ENCODE measurements at places on chromosomes 7 and 10.

- peak; percentile 23 for DNase-seq
These were observed 453.1 kb downstream of the SORCS1 start for GRCh38 chr10:106711313-106711906.

- DNase-seq, result no peak
These were observed 58.6 kb upstream of the BAIAP2L1 start for GRCh38 chr7:98459529-98459928.

DNA sequence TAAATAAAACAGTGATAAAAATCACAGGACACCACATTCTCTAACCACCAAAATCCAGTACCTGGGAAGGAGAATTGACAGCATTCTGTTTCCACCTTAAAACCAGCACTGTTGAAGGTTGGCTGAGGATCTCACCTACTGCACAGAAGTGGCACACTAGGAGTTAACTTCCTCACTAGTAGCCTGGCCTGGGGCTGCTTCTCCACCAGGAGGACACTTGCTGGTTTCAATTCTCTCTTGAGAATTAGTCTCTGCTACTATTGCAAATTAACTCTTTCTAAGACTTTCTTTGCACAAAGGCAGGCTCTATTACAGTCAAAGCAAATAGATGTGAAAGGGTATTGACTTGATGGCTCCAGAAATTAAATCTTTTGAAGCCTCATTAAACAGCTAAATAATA lies 2.3 kb upstream of the CTTNBP2 start:
- DNase-seq, result no peak

DNA sequence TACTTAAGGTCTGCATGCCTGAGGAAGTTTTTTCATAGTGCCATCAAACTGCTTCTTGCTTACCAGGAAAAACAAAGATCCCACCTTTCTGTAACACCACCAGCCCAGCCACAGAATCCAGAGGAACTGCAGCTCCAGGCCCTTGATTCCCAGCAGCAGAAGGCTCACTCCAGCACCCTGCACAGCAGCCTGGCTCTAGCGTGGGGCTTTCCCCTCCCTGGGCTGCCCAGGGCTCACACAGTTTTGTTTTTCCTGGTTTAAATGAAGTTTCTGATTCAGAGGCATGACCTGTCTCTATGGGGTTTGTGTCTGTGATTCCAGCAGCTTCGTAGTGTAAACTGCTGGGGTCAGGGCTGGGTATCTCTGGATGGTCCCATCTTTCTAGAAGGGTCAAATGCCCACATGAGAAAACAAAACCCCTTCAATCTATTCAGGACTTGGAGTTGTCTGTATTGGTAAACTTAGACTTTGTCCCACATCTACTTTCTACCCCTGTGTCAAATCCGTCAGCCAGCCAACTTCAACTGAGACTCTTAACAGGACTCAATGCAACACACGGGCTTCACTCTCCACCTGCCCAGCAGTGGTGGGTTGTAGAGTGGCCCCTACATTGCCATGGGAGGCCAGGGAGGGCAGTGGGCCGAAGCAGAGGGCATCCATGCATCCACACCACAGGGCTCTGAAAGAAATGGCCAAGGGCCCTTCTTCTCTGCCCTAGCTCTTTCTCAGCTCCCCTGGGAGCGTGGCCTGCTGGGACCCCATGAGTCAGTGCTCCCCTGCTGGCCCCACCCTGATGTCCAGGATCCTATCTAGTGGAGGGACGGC lies 73.6 kb downstream of the ATXN7L1 start:
- DNase-seq, result no peak

DNA sequence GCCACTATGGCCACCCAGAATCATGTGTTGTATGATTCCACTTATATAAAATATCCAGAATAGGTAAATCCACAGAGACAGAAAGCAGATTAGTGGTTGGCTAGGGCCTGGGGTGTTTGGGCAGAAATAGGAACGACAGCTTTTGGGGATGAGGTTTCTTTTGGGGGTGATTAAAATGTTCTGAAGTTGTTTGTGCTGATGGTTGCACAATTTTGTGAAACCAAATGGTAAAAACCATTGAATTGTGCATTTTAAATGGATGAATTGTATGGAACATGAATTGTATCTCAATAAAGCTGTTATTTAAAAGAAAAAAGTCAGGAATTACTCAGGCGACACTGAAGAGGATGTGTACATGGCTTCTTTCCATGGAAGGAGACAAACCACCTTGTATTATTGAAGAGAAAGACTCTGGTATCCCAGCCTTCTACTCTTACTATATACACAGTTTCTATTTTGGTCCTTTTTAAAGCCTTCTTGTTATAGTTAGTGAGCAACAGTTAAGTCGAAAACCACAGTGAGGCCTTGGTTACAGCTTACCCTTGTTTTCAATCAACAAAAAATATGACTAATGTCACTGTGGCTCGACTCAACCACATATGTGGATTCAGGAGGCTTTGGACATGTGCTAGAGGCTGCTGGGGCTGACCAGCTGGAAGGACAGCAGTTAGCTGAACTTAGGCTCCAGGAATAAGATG lies 57.1 kb upstream of the KMT2E start:
- peak; percentile 30 for DNase-seq

- DNase-seq, result no peak
These were observed 20.5 kb downstream of the PIP4K2A start for GRCh38 chr10:22693860-22694259.

DNA sequence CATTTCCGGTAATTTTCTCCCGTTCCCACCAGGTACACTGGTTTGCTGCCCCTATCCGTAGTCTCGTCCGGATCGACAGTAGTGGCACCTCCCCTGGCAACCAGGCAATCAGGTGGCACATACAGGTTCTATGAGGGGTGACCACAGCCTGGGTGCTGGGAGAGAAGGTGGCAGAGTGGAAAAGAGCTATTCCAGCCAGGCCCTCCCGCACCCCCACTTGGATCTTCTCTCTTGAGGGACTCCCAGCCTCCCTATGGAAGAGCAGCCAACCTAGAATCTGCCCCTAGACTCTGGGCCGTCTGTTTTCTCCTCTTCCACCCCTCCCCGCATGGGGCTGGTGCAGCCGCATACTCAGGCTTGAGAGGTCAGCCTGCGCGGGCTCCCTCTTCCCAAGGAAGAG lies 58.6 kb downstream of the GPR26 start:
- no peak for DNase-seq

- no peak for DNase-seq
These were observed 295.5 kb downstream of the AHR start for GRCh38 chr7:17593819-17594419.

DNA sequence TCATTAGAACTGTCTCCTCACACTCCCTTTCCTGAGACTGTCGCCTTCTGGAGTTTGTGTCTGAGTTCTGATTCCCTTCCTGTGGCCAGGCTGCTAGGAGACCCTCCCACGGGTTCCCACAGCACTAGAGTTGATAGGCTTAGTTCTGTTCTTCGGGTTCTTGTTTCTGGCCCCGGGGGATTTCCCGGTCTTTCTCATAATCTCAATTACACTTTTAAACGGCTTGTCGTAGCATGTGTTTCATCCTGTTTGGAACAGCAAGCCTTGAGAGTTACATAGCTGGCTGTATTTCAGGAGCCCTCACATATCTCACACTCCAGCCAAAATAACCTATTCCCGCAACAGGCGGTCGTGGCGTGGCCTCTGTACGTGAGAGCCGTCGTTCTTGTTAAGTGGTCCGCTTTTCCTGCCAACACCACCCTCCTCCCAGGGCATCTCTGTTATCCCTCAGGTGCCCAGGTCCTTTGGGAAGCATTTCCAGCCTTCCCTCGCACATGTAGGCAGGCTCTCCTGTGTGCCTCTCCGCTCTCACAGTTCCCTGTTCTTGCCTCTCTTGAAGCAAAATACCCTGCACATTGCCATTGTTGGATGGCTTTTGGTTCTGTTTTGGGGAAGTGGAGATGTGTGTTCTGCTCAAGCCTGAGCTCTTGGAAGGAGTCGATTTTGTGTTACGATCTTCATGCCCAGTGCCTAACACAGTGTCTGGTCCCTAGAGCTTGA lies 46.0 kb downstream of the CDC123 start:
- peak; percentile 80 for DNase-seq

- DNase-seq, result no peak
These were observed 59.9 kb downstream of the CH25H start for GRCh38 chr10:89147256-89147655.

DNA sequence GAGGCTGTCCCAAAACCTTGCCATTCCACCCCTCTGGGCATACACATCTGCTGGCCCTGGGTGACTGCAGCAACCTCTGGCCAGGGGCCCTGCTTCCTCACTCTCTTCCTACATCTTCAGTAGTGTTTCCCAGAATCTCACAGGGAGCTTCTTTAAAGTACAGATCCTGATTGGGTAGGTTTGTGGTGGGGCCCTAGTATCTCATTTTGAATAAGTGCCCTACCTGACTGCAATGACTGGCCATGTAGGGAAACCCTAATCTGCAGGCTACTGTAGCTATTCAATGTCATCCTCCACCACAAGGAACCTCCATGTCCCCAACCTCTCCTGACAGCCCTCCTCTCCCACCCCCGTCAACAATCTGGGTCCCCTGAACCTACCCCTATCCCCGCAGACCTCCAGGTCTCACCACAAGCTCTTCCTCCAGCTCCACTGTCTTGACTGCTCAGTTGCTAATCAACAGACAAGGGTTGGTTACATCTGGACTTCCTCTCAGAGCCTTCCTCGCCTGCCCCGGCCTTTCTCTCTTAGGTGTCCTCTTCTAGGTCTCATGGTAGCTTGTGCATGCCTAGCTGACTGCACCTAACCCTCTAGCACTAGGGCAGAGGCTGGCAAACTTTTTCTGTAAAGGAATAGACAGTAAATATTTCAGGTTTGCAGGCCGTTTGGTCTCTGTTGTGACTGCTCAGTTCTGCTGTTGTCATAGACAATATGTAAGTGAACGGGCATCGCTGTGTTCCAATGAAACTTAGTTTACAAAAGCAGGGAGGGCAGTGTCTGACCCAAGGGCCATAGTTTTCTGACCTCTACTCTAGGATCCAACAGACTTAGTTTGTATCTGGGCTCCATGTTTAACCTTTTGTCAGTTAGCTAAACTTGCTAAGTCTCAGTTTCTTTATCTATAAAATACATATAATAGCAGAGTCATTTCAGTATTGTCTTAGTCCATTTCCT lies 121.1 kb downstream of the AOAH start:
- DNase-seq, result no peak

DNA sequence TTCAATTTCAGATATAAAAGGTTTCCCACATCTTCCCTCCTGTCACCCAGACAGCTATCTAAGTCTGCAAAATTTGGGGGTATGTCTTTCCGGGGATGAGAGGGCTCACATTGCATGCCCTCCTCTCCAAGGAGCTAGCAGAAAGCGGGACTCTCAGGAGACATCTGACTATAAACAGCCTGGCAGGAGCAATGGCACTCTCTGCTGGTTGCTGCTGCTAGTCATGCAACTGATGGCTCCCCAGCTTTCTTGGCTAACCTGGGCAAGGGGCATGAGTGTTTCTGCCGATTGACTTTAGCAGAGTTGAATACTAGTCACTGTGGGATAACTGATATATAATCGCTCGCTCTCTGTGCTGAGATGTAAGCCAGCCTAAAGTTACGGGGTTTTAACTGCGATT lies 12.0 kb downstream of the TBX20 start:
- DNase-seq, result no peak

DNA sequence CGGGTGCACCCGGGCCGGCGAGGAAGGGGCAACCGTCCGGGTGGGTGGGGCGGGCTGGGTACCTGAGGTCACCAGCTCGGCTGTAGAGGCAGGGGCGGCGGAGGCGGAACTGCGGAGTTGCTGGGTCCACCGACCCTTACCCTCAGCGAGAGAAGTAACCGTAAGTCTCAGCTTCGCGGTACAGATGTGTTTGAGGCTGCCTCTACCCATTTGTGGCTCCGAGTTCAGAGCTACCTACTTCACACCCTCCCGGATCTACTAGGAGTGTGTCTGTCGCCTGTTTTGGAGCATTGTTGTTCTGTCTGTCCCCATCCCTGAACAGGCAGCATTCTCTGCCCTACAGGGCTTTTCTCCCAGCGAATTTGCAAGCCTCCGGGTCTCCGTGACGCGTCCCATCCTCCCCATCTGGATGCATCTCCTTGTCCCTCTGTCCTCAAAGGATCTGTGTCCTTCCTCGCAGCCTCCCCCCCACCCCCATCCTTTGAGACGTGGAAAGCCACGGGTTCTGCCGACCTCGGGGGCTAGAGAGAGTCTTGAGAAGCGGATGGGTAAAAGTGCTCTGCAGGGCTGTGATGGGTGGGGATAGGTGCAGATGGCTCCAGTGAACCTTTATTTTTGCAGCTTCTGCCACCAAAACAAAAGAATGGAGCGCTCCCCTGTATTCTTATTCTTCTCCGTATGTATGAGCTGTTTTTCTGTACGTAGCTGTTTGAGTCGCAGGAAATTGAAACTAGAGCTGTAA lies 757 bp downstream of the ANKIB1 start:
- DNase-seq, result no peak

DNA sequence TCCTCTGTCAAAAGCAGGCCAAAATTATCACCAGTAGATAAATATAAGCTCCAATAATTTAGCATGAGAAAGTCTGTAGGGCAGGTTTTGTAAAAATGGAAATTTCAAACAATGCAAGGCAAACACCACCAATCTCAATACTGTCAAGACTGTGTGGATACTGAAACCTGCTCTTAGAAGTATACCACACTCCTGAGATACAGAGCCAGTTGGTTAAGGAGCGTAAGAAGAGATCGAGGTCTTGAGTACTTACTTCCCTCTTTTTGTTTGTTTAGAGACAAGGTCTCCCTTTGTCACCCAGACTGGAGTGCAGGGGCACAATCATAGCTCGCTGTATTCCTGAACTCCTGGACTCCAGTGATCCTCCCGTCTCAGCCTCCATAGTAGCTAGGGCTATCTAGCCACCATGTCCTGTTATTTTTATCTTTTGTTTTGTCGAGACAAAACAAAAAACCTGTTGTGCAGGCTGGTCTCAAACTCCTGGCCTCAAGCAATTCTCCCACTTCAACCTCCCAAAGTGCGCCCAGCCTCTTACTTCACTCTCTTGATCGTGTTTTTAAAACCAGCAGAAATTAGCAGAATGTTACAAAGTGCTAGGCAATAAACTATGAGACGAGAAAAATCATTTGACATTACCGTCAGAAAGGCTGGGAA lies 205.7 kb downstream of the PARD3 start:
- DNase-seq, result no peak

Measured in stimulated activated CD4-positive, alpha-beta T cell treated with anti-CD3 and anti-CD28 coated beads, Interleukin-4, amount 100 ng/mL, for 24 hours (primary cell).